Activated CD4-positive, alpha-beta memory T cell treated with anti-CD3 and anti-CD28 coated beads, Interleukin-2, amount 10 ng/mL, durations not matched to agents 7 days and 5 days (primary cell): ENCODE measurements at places on chromosomes 2 and 18. TPM values are rescaled to one million over a fixed set of nuclear protein-coding genes. Genes with fewer than 3 reads are reported as not detected.

The DYSF gene
- total RNA-seq = not detected

The GKN1 gene
- not detected for total RNA-seq

The RAB27B gene
- 5.2 TPM for total RNA-seq

- no peak overlapping the region for H3K27ac ChIP-seq
- H3K4me1 ChIP-seq = peaks cover 77% of the 10 kb centered on the region
- no peak for DNase-seq
Measured at GRCh38 chr18:46338205-46338604, 234.0 kb downstream of the HAUS1 start.

DNA sequence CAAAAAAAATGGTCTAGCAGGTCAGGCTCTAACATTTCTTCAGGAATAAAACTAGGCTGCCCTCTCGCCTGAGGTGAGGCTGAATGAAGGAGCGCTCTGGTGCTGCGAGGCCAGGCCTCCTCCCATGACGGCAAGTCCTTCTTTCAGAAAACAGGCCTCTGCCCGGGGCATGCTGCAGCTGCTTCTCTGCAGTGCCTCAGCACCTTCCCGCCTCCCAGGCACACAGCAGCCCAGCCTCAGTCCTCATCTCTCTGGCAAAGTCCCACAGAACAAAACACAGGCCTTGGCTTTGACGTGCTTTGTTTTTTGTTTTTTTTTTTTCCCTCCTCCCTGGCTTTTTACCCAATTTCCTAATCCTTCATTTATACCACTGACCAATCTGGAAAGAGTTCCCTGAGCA, 74.8 kb downstream of the BCL11A start:
- peaks cover 19% of the 10 kb centered on the region for H3K27me3 ChIP-seq
- H3K27ac ChIP-seq = no peak overlapping the region
- no peak for DNase-seq
- no peaks in the 10 kb centered on the region for H3K4me1 ChIP-seq

GRCh38 chr18:77110400-77110799, 22.2 kb downstream of the MBP start:
- no peaks in the 10 kb centered on the region for H3K27me3 ChIP-seq
- no peak for DNase-seq
- H3K36me3 ChIP-seq = peaks cover 55% of the 10 kb centered on the region
- H3K4me3 ChIP-seq = no peak overlapping the region
- H3K27ac ChIP-seq = peak overlapping the region; percentile 40
- peaks cover 92% of the 10 kb centered on the region for H3K4me1 ChIP-seq

The ZC3H8 gene
- total RNA-seq = 12.9 TPM

DNA sequence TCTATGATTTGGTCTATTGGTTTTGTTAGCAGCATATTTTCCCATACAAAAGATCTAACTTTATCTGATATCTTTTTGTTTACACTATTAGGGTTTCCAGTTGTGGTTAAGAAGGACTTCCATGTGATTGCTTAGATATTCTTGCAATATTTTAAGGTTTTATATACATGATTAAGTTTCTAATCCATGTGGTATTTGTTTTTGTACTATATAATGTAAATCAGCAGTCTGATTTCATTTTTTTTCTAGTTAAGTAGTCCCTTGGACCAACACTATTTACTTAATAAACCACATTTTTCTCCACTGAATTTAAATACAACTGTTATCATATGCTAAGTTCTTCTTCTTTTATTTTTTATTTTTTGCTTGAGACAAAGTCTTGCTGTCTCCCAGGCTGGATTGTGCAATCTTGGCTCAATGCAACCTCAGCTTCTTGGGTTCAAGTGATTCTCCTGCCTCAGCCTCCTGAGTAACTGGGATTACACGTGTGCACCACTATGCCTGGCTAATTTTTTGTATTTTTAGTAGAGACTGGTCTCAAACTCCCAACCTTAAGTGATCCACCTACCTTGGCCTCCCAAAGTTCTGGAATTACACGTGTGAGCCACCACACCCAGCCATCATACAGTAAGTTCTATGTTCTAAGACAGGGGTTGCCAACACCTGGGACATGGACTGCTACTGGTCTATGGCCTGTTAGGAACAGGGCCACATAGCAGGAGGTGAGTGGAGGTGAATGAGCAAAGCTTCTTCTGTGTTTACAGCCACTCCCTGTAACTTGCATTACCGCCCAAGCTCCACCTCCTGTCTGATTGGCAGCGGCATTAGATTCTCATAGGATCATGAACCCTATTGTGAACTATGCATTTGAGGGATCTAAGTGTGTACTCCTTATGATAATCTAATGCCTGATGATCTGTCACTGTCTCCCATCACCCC, 58.5 kb upstream of the RAB27B start:
- H3K4me3 ChIP-seq = no peak overlapping the region
- H3K27ac ChIP-seq = no peak overlapping the region
- H3K27me3 ChIP-seq = peaks cover 13% of the 10 kb centered on the region
- no peaks in the 10 kb centered on the region for H3K36me3 ChIP-seq

The ABI2 gene
- 30.6 TPM for total RNA-seq

The SCN3A gene
- total RNA-seq = not detected

The SPATA3 gene
- 0.35 TPM for total RNA-seq

The CYTIP gene
- total RNA-seq = 406 TPM

The TOGARAM2 gene
- 10.3 TPM for total RNA-seq

The UNC80 gene
- total RNA-seq = not detected

The TIMM21 gene
- 18.7 TPM for total RNA-seq

The TUBB6 gene
- 6.5 TPM for total RNA-seq

DNA sequence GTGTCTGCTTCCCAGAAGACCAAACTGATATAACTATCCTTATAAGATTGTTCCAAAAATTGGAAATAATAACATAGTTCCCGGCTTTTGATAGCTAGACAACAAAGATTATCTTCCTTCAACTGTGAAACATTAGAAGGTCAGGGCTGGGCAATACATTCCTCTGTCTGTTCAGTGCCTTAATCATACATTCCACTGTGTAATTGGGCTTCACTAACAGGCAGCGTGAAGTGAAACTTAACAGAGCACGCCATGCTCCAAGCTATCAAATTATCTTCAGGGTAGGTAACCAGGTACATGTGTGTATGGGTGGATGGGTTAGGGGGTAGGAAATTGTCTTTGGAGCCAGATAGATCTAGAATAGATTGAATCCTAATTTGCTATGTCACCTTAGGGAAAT, 23.5 kb upstream of the ARL5A start:
- no peak overlapping the region for H3K4me3 ChIP-seq
- no peak for DNase-seq
- no peaks in the 10 kb centered on the region for H3K4me1 ChIP-seq
- no peak overlapping the region for H3K27ac ChIP-seq
- H3K27me3 ChIP-seq = peaks cover 8% of the 10 kb centered on the region
- H3K36me3 ChIP-seq = no peaks in the 10 kb centered on the region

DNA sequence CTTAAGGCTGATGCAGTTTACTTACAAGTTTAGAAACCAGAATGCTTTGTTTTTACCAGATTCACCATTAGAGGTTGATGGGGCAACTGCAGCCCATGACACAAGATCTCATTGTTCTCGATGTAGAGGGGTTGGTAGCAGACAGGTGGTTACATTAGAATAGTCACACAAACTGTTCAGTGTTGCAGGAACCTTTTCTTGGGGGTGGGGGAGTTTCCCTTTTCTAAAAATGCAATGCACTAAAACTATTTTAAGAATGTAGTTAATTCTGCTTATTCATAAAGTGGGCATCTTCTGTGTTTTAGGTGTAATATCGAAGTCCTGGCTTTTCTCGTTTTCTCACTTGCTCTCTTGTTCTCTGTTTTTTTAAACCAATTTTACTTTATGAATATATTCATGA, 99.4 kb upstream of the IL1R2 start:
- H3K4me1 ChIP-seq = no peaks in the 10 kb centered on the region
- H3K4me3 ChIP-seq = no peak overlapping the region
- peaks cover 62% of the 10 kb centered on the region for H3K36me3 ChIP-seq
- H3K27ac ChIP-seq = no peak overlapping the region
- H3K27me3 ChIP-seq = no peaks in the 10 kb centered on the region
- DNase-seq = no peak

GRCh38 chr18:961644-962355, 57.1 kb downstream of the ADCYAP1 start:
- no peak overlapping the region for H3K27ac ChIP-seq
- peaks cover 19% of the 10 kb centered on the region for H3K27me3 ChIP-seq
- no peaks in the 10 kb centered on the region for H3K36me3 ChIP-seq

DNA sequence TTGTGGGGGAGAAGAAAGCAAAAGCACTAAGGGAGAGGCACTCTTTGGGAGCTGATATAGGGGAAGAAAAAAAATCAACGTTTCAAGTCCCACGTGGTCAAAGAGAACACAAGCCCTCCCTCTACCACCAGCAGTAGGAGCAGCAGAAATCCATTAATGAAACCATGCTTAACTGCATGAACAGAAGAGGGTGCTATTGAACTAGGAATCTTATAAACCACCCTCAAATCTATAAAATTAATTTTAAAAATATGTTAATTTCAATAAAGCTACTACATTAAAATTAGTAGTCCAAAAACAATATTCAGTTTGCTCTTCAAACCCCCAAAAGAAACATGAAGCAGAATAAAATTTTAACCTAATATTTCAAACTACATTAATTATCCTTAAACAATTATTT, 147.8 kb downstream of the TMEM18 start:
- H3K27me3 ChIP-seq = peaks cover 10% of the 10 kb centered on the region
- H3K4me1 ChIP-seq = no peaks in the 10 kb centered on the region
- no peaks in the 10 kb centered on the region for H3K36me3 ChIP-seq
- H3K4me3 ChIP-seq = no peak overlapping the region
- DNase-seq = no peak

- no peak for DNase-seq
- H3K4me1 ChIP-seq = no peaks in the 10 kb centered on the region
- no peak overlapping the region for H3K4me3 ChIP-seq
- H3K27me3 ChIP-seq = no peaks in the 10 kb centered on the region
Measured at GRCh38 chr2:133497270-133497893, 70.9 kb downstream of the NCKAP5 start.

DNA sequence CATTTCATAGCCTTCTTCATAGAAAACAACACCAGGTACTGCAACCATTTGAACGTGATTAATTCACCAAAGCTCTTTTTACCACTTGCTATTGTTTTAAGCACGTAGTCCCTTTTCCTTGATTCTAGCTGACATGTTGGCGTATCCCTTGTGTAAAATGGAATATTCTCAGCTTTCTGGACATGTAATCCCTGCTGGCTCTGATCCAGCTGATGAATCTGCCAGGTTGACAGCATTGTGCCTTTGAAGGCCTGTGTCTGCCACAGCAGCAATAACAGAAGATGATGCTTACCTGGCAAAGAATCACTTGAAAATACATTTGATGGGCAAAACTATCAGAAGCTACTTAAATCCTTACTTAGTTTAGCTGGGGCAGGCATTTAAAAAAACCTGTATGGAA, 81.0 kb upstream of the CCDC150 start:
- H3K4me3 ChIP-seq = no peak overlapping the region
- H3K36me3 ChIP-seq = no peaks in the 10 kb centered on the region
- H3K27ac ChIP-seq = no peak overlapping the region
- H3K27me3 ChIP-seq = peaks cover 23% of the 10 kb centered on the region

The KDSR gene
- total RNA-seq = 66.4 TPM

GRCh38 chr2:127873707-127874303, 12.0 kb downstream of the AMMECR1L start:
- peaks cover 21% of the 10 kb centered on the region for H3K4me1 ChIP-seq
- H3K36me3 ChIP-seq = peaks cover 46% of the 10 kb centered on the region
- no peak overlapping the region for H3K27ac ChIP-seq
- H3K4me3 ChIP-seq = no peak overlapping the region

DNA sequence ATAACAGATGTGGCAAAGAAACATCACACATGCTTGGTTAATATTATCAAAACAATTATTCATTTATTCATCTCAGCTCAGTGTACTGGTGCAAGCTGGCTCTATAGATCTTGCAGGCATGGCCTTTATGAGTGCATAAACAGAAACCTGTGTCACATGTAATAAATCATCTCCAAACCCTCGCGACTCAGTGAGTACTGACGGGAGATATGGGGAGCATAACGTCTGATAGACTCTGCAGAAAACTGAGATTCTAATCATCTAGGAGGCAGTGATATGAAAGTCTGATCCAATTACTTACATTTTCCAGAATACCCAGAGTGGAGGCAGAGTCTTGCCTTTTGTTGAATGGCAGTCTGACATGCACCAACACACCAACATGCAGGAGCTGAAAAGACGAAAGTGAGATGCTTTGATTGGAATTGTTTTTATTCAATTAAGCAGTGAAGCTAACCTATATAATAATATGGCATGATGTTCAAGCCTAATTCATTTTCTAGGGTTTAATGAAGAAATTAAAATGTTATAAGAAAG, 416.8 kb downstream of the RNF144A start:
- no peak overlapping the region for H3K27ac ChIP-seq
- H3K4me3 ChIP-seq = no peak overlapping the region
- H3K4me1 ChIP-seq = no peaks in the 10 kb centered on the region
- H3K36me3 ChIP-seq = no peaks in the 10 kb centered on the region
- H3K27me3 ChIP-seq = peaks cover 28% of the 10 kb centered on the region
- no peak for DNase-seq

The PROM2 gene
- 0.15 TPM for total RNA-seq

DNA sequence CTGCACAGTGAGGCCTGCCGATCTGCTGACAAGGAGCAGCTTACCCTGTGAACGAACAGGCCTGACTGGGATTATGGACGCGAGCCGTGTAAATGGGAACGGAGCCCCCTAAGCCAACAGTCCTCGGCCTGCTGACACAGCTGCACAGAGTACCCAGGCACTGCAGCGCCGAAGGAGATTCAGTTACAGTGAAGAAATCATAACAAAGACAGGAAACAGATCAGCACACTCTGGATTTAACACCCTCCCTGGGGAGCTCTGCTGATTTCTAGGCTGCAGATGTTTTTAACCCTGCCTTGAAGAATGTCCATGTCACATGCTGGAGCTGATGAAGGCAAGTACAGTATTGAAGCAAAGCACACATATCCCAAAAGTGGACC, 43.4 kb downstream of the COLEC12 start:
- H3K4me3 ChIP-seq = no peak overlapping the region
- no peaks in the 10 kb centered on the region for H3K36me3 ChIP-seq
- H3K4me1 ChIP-seq = no peaks in the 10 kb centered on the region
- peaks cover 4% of the 10 kb centered on the region for H3K27me3 ChIP-seq
- no peak overlapping the region for H3K27ac ChIP-seq
- no peak for DNase-seq

The PHOSPHO2 gene
- total RNA-seq = 3.4 TPM

DNA sequence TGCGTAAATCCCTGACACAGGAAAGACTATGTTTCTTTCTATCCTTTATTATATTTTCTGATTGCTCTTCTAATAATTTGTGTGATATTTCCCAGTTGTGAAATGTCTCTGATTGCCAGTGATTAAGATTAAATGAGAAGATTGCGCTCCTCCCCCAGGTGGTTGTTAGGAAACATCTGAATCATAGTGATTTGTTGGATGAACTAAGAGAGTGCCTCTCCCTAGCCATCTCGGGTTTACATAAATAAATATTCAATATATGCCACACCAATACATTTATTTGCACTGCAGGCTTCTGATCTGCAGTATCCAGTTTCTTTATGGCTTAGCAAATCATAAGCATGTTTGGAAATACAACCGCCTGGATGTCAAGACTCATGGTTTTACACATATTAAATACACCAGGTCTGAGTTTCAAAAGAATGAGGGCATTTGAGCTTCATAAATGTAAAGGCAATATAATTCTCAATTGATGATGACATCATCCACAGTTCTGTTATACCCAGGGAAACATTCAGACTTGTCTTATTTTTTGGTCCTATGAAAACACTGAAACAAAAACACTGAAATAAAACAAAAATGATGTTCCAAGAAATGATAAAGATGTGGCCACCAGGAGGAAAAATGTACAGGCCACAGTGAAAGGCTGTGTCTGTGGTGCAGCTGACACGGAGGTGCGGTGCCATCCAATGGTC, 826.7 kb upstream of the ACVR2A start:
- no peaks in the 10 kb centered on the region for H3K4me1 ChIP-seq

The DLGAP1 gene
- total RNA-seq = 0.53 TPM

GRCh38 chr2:237652854-237653253, 25.5 kb downstream of the LRRFIP1 start:
- H3K4me1 ChIP-seq = peaks cover 10% of the 10 kb centered on the region
- no peak for DNase-seq
- H3K27me3 ChIP-seq = peaks cover 36% of the 10 kb centered on the region
- H3K4me3 ChIP-seq = no peak overlapping the region
- H3K27ac ChIP-seq = no peak overlapping the region
